ENCODE measurements at places on chromosomes 7 and 10.

- no peak for DNase-seq
Observed at GRCh38 chr7:157618091-157618726, 281.4 kb downstream of the DNAJB6 start.

DNA sequence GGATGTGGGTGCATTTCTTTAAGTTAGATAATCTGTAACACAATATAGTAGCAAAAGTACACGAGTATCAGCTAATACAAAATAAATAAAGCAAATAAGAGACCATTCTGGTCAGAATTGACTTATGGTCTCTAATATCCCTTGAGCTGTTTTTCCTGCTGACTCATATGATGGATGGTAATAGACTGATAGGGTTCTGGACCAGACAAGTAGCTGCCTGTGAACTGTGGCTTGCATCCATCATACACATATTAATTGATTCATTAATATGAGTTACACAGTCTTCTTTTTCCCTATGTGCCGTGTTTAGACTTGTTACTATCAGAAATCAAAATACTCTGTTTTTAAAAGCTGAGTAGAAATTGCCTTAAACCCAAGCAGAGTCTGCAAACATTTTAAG, 762.8 kb downstream of the GATA3 start:
- DNase-seq: no peak

GRCh38 chr7:30733216-30733615, 18.7 kb upstream of the INMT start:
- DNase-seq: no peak

DNA sequence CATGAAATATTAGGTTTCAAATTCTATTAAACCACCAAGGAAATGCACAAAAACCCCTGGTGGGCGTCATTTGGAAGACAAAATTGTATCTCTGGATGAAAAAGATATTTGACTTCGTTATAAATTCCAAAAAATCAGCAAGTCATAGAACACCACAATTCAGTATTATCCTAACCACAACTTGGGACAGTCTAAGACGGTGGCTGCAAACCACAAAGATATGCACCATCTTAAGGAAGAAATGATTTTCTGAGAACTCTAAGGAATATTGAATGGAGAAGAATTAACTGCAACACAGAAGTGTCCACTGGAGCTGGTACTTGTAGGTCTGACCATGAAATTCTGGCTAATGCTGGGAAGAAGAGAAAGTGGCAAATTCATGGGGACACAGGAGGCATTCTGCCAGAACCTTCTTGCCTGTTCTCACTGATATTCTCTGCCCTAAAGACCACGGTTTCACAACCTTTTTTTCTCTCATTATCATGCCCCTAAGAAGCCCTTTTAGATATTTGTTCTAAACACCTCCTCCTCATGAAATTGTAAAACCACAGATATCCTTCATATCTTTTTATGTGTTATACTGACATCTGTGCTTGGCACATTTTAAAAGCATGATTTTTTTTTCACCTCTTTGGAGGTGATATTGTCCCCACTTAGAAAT, 92.9 kb downstream of the SFMBT2 start:
- no peak for DNase-seq

- no peak for DNase-seq
Observed at GRCh38 chr7:155795401-155795800, 16.9 kb downstream of the SHH start.

DNA sequence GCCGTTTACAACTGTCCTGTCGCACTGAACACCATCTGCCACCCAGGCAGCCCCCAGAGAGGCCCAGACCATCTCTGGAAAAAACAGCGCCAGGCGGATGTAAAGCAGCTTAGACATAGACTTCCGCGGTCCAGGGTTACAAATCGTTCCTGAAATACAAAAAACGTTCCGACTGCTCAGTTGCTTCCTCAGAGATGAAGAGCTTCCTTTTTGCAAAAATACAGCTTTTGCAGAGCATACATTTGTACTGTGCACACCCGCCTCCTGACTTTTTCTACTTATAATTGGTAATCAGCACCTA, 11.4 kb downstream of the DAGLB start:
- DNase-seq: no peak

- no peak for DNase-seq
Observed at GRCh38 chr10:78973901-78974616, 94.7 kb upstream of the ZMIZ1 start.

DNA sequence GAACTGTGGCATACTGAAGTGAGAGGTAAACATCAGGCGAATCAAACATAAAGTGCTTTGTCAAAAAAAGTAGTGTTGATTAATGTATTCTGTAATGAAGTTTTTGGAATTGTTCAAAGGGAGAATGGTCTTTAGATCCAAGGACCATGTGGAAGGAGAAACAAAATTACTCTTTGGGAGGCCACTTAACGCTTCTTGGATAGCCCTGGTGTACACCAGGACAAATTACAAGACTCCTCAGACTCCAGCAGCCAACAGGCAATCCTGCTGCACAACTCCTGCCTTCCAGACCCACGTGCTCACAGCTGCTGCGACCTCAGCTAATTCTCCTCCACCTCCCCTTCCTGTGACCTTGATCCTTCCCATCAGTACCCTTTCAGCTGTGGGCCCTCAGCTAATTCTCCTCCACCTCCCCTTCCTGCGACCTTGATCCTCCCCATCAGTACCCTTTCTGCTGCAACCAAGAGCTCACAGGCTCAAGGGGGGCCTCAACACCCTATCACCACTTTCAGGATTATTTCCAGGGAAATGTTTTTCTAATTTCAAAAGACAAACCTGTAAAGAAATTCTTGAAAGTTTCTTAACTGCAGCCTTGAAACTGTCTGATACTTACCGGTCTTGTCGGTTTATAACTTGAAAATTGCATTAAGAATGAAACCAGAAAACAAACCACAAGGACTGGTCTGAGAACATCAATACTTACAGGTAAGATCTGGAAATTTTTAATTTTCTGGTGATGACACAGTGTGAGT, 29.7 kb upstream of the DDC start:
- no peak for DNase-seq

DNA sequence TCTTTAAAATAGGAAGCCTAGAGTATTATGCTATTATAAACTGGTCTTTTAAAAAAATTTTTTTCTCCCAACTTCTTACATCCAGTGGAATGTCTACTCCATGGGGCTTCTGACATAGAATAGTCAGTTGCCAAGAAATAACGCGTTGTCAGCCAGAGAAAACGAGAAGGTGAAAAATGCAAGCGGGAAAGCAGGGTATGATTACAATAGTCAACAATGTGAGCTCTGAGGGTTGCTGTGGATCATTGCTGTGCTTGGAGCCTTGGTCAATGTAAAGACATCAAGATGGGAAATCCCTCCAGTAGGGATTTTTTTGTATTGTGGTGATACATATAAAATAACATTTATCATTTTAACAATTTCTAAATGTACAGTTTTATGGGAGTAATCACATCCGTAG, 27.6 kb upstream of the PLPP4 start:
- DNase-seq: no peak

GRCh38 chr10:77844713-77845445, 81.7 kb downstream of the DLG5 start:
- no peak for DNase-seq

GRCh38 chr10:132027423-132027983, 38.2 kb upstream of the JAKMIP3 start:
- DNase-seq: no peak

- no peak for DNase-seq
Observed at GRCh38 chr7:87202705-87203104, 16.8 kb downstream of the TMEM243 start.

DNA sequence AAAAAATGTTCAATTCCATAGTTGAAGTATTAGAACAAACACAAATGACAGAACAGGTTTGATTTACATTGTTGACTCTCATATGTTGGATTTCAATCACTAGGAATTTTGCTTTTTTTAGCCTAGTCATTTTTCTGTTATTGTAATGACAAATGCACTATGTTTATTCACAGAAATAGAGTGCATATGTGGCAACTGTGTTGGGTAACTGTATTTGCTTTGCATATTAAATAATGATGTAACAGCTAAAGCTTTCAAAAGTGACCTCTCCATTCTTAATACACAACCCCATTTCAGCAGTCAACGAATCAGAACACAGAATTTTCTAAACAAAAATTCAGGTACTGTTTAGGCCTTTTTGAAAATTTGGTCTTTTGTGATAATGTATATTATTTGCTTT, 54.0 kb upstream of the SLC26A5 start:
- no peak for DNase-seq

GRCh38 chr10:77889277-77889903, 37.2 kb downstream of the DLG5 start:
- DNase-seq: no peak
